ENCODE measurements at places on chromosomes 12 and 14. TPM values are rescaled to one million over a fixed set of nuclear protein-coding genes. Genes with fewer than 3 reads are reported as not detected.

The BDKRB2 gene
- 8.2 TPM for polyA plus RNA-seq

The SIX1 gene
- not detected for polyA plus RNA-seq

The KRT6C gene
- 427 TPM for polyA plus RNA-seq

The LLPH gene
- 6.3 TPM for polyA plus RNA-seq

The SMCO3 gene
- 0.04 TPM for polyA plus RNA-seq

The FOXG1 gene
- 0.12 TPM for polyA plus RNA-seq

The RAD51B gene
- polyA plus RNA-seq, result 3.2 TPM

The INHBC gene
- not detected for polyA plus RNA-seq

Measured in esophagus (tissue), 2 donors.